Renal cortex interstitium (tissue), 15 donors: ENCODE measurements at places on chromosomes 6 and 20. TPM values are rescaled to one million over a fixed set of nuclear protein-coding genes. Genes with fewer than 3 reads are reported as not detected.
A peak's percentile ranks its signal among the peaks of the same experiment; 100 is the strongest.

Gene NFATC2
- 2.3 TPM for polyA plus RNA-seq

GRCh38 chr6:166529586-166529985 is 56.9 kb downstream of the RAMACL start:
- DNase-seq = no peak

- no peak for DNase-seq
These were observed 221.9 kb upstream of the ZNF217 start for GRCh38 chr20:53815509-53815908.

DNA sequence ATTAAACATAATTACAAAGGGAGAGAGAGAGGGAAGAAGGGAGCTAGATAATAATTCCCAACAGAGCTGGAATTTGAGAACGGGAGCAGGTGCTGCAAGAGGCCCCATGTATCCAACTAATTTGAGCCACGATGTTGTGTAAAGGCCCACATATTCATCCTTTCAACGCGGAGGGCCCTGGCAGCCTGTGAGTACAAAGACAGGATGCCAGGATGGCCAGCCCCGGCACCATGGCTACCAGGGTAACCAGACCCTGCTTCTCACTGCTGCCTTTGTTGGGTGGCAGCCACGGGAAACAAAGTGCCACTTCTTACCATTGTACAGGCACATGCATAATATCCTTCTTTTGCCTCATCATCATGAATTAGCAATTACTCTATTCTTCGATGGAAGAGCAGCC is 492.0 kb upstream of the NRSN1 start:
- no peak for DNase-seq

- DNase-seq = no peak
These were observed 21.3 kb downstream of the PLCB1 start for GRCh38 chr20:8153281-8153908.

DNA sequence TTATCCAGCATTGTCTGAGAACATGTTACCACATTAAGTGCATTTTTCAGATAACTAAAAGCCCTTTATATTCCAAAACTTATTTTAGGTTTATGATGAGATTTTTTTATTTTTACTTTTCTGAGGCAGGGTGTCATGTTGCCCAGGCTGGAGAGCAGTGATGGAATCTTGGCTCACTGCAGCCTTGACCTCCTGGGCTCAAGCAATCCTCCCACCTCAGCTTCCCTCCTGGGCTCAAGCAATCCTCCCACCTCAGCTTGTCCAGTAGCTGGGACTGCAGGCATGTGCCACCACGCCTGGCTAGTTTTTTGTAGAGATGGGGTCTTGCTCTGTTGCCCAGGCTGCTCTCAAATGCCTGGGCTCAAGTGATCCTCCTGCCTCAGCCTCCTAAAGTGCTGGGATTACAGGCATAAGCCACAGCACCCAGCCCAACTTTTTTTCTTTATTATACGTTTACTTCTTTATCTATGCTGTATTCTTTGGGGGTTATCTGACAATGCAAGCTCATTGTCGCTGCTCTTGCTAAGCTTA is 6.2 kb downstream of the DYNLT1 start:
- no peak for DNase-seq

DNA sequence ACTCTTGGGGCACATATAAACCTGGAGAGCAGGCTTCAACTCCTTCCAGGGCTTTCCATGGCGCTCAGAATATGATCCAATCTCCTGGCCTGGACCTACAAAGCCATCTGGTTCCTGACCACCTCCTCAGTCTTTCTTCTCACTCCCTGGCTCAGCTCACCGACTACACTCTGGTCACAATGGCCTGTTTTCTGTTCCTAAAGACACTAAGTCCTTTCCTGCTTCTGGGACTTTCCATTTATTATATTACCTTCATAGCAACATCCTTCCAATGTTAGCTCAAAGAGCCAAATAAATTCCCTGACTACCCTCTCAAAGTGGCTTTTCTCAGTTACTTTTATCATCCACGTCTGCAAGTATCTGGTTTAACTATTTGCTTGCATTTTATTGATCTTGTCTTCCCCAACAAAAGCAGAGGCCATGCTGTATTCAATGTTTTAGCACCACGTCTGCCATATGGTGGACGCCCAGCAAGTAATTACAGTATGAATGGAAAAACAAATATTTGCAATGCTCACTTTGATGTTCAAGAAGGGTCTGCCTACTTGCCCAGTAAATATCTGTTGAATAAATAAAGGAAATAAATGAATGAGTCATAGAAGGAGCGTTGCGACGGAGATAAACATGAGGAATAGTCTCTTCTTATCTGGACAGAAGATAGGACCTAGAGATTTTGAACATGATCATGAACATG is 328.4 kb downstream of the ESR1 start:
- no peak for DNase-seq

GRCh38 chr6:156866220-156867015 is 89.2 kb downstream of the ARID1B start:
- no peak for DNase-seq

GRCh38 chr6:129709769-129710449 is at the start of gene ARHGAP18:
Gene ARHGAP18 (minus strand): TSS chr6:129710177. CDS start chr6:129710136, 41 bp downstream.
- peak; percentile 85 for DNase-seq
